Colonic mucosa (tissue), 4 donors: ENCODE measurements at places on chromosomes 2 and 18. TPM values are rescaled to one million over a fixed set of nuclear protein-coding genes. Genes with fewer than 3 reads are reported as not detected.

GRCh38 chr18:67475673-67476072, 40.8 kb downstream of the DSEL start:
- H3K27me3 ChIP-seq, result no peaks in the 10 kb centered on the region
- no peaks in the 10 kb centered on the region for H3K36me3 ChIP-seq
- H3K4me3 ChIP-seq, result no peak overlapping the region
- no peak overlapping the region for H3K27ac ChIP-seq
- no peak for DNase-seq

DNA sequence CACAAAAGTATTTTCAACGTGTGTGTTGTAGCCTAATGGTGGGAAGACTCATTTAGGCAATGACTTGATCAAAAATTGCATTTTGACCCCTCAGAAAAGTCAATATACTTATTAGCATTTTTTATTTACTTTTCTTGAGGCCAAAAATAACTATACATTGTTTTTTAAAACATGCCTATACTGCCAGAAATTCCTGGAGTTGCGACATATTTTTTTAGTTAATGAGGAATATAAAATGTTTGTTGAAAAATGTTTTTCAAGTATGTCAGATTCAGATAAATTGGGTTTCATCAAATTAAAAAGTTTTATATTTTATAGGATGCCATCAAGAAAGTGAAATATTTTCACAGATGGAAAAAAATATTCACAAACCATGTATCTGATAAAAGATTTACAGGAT, 39.6 kb downstream of the R3HDM1 start:
- H3K27ac ChIP-seq, result no peak overlapping the region
- H3K36me3 ChIP-seq, result no peaks in the 10 kb centered on the region
- H3K4me3 ChIP-seq, result no peak overlapping the region

GRCh38 chr2:187581125-187581896, 27.1 kb upstream of the TFPI start:
- no peak overlapping the region for H3K4me3 ChIP-seq
- H3K27ac ChIP-seq, result no peak overlapping the region
- DNase-seq, result peak; percentile 28
- H3K4me1 ChIP-seq, result no peaks in the 10 kb centered on the region
- H3K27me3 ChIP-seq, result no peaks in the 10 kb centered on the region

DNAJC5G gene
- total RNA-seq, result not detected

PCARE gene
- total RNA-seq, result not detected
